ENCODE measurements at places on chromosomes 1 and 21. TPM values are rescaled to one million over a fixed set of nuclear protein-coding genes. Genes with fewer than 3 reads are reported as not detected.

- no peak for DNase-seq
These were observed 413.4 kb downstream of the DSCAM start for GRCh38 chr21:40433538-40433937.

Gene SPRR1B
- not detected for total RNA-seq

DNA sequence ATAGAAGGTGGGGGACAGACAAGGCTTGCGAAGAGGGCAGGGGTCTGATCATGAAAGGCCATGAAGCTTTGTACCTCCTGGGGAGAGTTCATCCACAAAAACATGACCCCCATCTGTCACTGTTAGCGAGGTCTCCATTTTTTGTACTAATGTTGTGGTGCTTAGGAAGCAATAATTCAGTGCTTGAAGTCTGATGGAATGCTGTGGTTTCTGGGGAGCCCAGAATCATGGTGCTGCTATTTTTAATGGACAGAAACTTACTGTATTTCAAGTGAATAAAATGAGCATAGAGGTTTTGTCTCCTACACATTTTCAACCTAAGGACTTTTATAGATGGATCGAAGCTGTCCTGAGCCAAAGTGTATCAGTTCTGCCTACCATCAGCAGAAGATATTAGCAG lies 28.2 kb upstream of the RGL1 start:
- no peak for DNase-seq

Gene APOBEC4
- not detected for total RNA-seq

Gene SLC35F3
- total RNA-seq: 1.4 TPM

Gene TUFT1
- total RNA-seq: 2.3 TPM

Gene PTPRC
- 21.3 TPM for total RNA-seq

Gene RNF186
- total RNA-seq: not detected

- no peak for DNase-seq
These were observed 6.7 kb downstream of the HLX start for GRCh38 chr1:220885971-220886370.

GRCh38 chr1:25538191-25538767 lies 5.1 kb upstream of the LDLRAP1 start:
- DNase-seq: no peak

- DNase-seq: no peak
These were observed 6.4 kb downstream of the THAP3 start for GRCh38 chr1:6631058-6631457.

- DNase-seq: no peak
These were observed 71.4 kb upstream of the CLDN14 start for GRCh38 chr21:36551321-36551720.

DNA sequence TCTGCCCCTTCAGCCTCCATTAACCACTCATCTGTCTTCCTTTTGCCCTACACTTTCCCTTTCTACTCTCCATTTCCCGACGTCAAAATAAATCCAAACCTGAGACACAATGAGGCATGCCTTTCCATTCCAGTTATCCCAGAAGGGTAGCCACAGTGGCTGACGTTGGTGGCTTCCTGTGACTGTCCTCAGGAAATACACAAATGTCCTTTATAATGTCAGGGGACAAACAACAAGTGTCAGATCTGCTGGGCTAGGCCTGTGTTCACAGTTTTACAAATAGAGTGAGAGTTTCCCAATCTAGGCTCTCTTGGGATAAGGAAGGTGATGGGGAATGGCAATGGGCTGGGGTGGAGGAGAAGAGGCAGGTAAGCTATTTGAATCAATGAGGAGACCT lies 135.3 kb downstream of the BRINP2 start:
- no peak for DNase-seq

Gene CNKSR1
- total RNA-seq: not detected

GRCh38 chr1:37153116-37154100 lies 119.1 kb upstream of the GRIK3 start:
- DNase-seq: peak; percentile 19

- no peak for DNase-seq
These were observed 161.9 kb upstream of the GALNT2 start for GRCh38 chr1:229905031-229905545.

Gene CDA
- 10.1 TPM for total RNA-seq

Gene CYP4Z1
- total RNA-seq: 4.8 TPM

Gene JAM2
- 54.1 TPM for total RNA-seq

GRCh38 chr1:230175163-230175747 lies 108.2 kb downstream of the GALNT2 start:
- no peak for DNase-seq

- no peak for DNase-seq
These were observed 27.5 kb downstream of the TBX15 start for GRCh38 chr1:118960567-118961136.

DNA sequence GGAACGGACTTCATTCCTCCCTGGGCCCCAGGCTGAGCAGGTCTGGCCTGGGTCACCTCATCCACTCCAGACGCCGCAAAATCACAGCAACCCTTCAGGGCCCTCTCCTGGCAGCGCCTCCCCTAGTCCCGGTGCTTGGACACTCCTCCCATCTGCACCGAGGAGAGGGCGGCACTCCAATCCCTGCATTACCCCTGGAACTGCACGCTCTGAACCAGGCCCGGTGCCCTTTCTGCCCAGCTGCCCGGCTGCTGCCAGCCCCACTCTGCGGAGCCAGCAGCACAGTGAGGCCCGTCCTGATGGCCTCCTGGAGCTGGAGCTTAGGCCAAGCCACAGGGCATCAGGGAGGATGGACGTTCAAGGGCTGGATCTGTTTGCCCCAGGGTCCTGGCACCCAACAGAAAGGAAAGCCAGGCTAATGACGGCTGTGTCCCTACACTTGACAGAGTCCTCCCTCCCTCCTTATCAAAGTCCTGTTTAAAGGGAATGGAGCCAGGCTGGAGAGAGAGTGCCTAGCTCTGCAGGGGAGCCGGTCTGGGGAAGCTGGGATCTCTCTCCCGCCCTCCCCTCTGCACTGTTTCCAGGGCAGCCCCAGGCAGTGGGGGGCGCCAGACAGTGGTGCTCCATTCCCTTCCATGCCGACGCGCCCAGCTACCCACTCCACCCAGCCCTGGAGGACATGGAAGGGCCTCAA lies 12.7 kb downstream of the COL6A2 start:
- DNase-seq: peak; percentile 8

DNA sequence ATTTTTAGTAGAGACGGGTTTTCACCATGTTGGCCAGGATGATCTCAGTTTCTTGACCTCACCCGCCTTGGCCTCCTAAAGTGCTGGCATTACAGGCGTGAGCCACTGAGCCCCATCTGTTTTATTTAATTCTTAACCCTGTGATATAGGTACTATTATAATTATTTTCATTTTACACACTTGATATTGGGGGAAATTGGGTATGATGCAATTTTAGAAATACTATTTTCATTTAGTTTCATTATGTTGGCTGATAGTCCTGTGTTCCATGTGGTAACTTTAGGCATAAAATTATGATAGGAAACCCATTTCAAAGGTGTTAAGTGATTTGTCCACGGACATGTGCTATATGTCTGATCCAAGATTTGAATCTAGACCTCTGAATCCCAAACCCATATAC lies 61.1 kb downstream of the SPEN start:
- no peak for DNase-seq

DNA sequence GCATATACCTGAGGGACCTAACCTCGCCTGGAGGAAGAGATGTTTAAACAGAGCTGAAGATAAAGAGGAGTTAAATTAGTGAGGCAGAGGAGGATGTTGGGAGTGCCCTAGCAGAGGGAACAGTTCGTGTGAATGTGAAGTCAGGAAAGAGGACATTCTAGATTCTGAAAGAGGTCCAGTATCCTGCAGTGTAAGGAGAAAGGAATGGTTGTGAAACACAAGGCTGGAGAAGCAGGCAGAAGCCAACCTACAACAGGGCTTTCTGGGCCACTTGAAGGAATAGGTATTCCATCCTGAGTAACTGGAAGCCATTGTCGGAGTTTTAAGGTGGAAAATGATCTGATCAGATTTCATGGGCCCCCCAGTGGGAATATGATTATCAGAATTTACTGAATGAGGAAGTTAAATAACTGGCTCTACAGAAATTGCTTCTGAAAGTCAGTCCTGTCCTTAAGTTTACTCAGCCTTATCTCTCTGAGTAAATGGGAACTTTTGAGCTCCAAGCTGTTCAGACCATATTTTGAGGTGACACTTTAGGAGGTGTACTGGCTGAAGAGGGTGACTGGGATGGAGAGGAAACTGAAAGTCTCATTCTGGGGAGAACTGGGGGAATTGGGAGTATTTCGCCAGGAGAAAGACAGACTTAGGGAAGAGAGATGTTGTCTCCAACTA lies 24.4 kb upstream of the FAAH start:
- no peak for DNase-seq

GRCh38 chr1:46991083-46991923 lies 32.2 kb upstream of the CYP4X1 start:
- DNase-seq: no peak

GRCh38 chr21:28587748-28588147 lies 404.9 kb downstream of the LTN1 start:
- no peak for DNase-seq

DNA sequence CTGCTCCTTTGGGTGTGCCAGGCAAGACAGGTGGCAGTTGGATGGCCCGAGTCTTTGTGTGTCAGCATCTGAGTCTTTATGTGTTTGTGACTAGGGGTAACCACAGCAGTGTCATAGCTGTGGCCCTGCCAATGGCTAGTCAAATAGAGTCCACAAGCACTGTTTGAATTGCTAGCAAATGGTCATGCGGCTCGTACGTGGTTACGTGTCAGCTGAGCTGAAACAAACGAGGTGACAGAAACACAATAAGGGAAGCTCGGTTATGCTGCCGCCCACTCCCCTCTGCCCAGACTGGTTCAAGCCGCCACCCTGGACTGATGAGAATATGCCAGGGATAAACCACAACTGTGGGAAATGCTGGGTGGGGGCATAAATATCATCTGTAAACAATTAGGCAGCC lies 174.3 kb upstream of the LMO4 start:
- no peak for DNase-seq

Gene CFHR1
- total RNA-seq: 16.0 TPM

Gene SPOCD1
- 30.7 TPM for total RNA-seq

DNA sequence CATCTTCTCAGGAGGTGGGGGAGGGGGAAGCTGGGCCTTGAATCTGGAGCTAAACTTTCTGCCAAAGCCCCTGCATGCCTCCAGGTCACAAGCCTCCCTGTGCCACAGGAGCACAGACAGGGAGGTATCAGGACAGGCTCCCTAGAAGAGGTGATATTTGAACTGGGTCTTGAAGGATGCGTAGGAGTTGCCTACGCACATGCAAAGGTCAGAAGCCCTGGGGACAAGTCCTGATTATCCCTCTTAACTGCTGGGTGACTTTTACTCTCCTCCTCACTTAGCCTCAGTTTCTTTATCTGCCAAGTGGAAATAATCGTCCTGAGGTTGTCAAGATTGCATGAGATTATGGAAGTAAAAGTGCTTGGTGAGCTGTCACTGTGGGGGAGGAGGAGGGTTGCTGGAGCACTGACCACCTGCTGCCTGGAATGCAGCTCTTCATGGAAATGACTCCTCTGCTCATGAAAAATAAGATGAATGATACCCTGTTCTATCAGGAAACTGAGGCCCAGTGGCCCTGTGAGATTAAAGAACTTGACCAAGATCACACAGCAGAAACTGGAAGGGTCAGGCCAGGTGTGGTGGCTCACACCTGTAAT lies 50.6 kb upstream of the LAPTM5 start:
- DNase-seq: no peak

GRCh38 chr1:53110370-53111072 lies 31.9 kb downstream of the SLC1A7 start:
- DNase-seq: no peak

- DNase-seq: no peak
These were observed at the start of gene IFI16 for GRCh38 chr1:159009704-159010361. Gene IFI16, plus strand, starts transcription at chr1:159009907. Its CDS starts 4,774 bp downstream, at chr1:159014681.

DNA sequence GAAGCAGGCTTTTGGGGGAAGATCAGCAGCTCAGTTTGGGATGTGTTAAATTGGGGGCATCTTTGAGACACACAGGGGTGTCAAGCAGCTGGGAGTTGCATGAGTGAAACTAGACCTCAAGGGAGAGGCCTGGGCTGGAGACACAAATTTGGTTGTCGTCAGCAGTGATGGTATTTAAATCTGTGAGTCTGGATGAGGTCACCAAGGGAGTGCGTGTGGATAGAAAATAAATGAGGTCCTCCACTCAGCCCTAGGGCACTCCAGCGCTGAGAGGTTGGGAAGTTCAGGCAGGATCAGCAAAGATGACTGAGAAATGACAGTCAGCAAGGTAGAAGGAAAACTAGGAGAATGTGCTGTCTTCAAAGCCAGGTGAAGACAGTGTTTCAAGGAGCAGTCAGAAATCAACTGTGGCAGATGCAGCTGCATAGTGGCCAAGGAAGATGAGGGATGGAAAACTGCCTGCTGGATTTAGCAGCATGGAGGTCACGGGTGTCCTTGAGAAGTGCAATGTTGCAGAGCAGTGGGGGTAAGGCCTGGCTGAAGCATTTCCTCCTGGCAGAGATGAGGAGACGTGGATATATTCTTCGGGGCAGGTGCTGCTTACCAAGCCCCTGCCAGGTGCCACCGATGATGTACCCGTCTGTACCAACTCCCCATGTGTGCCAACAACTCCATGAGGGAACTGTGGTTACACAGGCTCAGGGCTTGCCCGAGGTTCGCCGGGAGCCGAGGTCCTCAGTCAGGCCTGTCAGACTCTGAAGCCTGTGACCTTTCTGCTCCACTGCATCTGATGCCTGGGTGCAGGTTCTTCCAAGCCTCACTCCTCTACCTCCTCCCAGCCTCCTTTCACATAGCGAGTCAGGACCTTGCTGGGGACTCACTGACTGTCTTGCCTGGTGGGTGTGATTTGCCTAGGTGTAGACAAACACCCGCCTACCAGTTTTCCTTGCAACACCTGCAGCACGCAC lies 11.3 kb downstream of the MAP7D1 start:
- no peak for DNase-seq

- peak; percentile 54 for DNase-seq
These were observed 403.4 kb downstream of the MATN1 start for GRCh38 chr1:30319765-30320580.
